ENCODE measurements at places on chromosomes 6 and 20. TPM values are rescaled to one million over a fixed set of nuclear protein-coding genes. Genes with fewer than 3 reads are reported as not detected.

Gene MEP1A
- not detected for total RNA-seq

Gene NUDT3
- 44.6 TPM for total RNA-seq

Gene HCRTR2
- total RNA-seq, result not detected

Gene RFX6
- not detected for total RNA-seq

Gene EGFL8
- total RNA-seq, result 10.7 TPM

Gene FUCA2
- total RNA-seq, result 38.6 TPM

Gene TNFRSF6B
- 1.4 TPM for total RNA-seq

Gene TAAR8
- not detected for total RNA-seq

Gene ORC3
- 23.2 TPM for total RNA-seq

Gene LST1
- 11.1 TPM for total RNA-seq

Gene APCDD1L
- 1.0 TPM for total RNA-seq

Gene TSPO2
- total RNA-seq, result not detected

Gene SRMS
- not detected for total RNA-seq

Gene ANKEF1
- total RNA-seq, result 2.5 TPM

Gene CUTA
- 132 TPM for total RNA-seq

Gene LHFPL5
- not detected for total RNA-seq

Gene GRIK2
- total RNA-seq, result 15.2 TPM

Gene PAX1
- total RNA-seq, result not detected

Gene FOXF2
- total RNA-seq, result 0.78 TPM

Gene EYA2
- 3.4 TPM for total RNA-seq

Gene GLP1R
- total RNA-seq, result 9.4 TPM

Gene PAK5
- total RNA-seq, result not detected

Gene NMBR
- not detected for total RNA-seq

Gene TGM3
- not detected for total RNA-seq

Gene CGA
- total RNA-seq, result not detected

Gene SPDEF
- total RNA-seq, result not detected

Gene SPATA25
- total RNA-seq, result 2.5 TPM

Gene FLRT3
- 1.1 TPM for total RNA-seq

All from right cardiac atrium (tissue), 5 donors.